ENCODE measurements at places on chromosomes 2 and 18.
A peak's percentile ranks its signal among the peaks of the same experiment; 100 is the strongest.

DNA sequence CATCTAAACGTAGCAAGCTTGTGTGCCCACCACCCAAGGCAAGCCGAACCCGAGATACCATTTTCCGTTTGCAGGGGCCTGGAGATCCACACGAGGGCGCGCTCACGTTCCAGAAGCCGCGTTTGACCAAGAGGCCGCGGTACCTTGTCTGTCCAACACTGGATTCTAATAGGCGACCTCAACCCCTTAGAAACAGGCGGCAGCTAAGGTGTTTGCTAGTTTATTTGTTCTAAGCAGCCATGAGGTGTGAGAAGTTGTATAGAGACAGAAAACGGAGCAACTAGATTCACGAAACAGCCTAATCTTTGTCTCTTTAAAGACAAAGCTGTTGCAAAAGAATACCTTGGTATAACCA is 4.2 kb downstream of the HOXD11 start:
- H3K36me3 ChIP-seq = no peaks in the 10 kb centered on the region
- peaks cover 13% of the 10 kb centered on the region for H3K4me1 ChIP-seq
- peak; percentile 57 for DNase-seq
- no peak overlapping the region for H3K4me3 ChIP-seq
- peaks cover 60% of the 10 kb centered on the region for H3K27me3 ChIP-seq

- H3K27ac ChIP-seq = no peak overlapping the region
- DNase-seq = no peak
- peaks cover 7% of the 10 kb centered on the region for H3K4me1 ChIP-seq
- no peaks in the 10 kb centered on the region for H3K36me3 ChIP-seq
- H3K4me3 ChIP-seq = no peak overlapping the region
- H3K27me3 ChIP-seq = no peaks in the 10 kb centered on the region
These were observed 2.2 kb upstream of the PCYOX1 start for GRCh38 chr2:70255637-70256314.

GRCh38 chr2:8515864-8516533 is 165.9 kb upstream of the ID2 start:
- H3K27me3 ChIP-seq = no peaks in the 10 kb centered on the region
- H3K27ac ChIP-seq = no peak overlapping the region
- no peaks in the 10 kb centered on the region for H3K4me1 ChIP-seq
- no peak overlapping the region for H3K4me3 ChIP-seq

DNA sequence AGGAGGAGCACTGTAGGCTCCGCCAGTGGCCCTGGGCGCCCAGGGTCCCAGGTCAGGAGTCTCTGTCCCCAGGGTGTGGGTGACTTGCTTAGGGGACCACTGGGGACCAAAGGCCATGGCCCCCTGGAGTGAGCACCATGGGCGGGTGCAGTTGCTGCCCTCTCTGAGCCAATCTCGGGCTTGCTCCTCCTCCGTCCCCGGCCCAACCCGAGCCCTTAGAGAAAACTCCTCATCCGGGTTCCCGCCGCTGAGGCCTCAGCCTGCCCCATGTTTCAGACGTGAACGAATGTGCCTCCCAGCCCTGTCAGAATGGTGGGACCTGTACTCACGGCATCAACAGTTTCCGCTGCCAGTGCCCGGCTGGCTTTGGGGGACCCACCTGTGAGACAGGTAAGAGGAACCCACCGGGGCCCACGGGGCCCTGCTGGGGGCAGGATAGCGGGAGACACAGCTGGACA is 38.6 kb downstream of the SNED1 start:
- no peaks in the 10 kb centered on the region for H3K27me3 ChIP-seq
- no peak overlapping the region for H3K27ac ChIP-seq
- no peak overlapping the region for H3K4me3 ChIP-seq
- no peaks in the 10 kb centered on the region for H3K4me1 ChIP-seq
- H3K36me3 ChIP-seq = peaks cover 22% of the 10 kb centered on the region
- peak; percentile 62 for DNase-seq

DNA sequence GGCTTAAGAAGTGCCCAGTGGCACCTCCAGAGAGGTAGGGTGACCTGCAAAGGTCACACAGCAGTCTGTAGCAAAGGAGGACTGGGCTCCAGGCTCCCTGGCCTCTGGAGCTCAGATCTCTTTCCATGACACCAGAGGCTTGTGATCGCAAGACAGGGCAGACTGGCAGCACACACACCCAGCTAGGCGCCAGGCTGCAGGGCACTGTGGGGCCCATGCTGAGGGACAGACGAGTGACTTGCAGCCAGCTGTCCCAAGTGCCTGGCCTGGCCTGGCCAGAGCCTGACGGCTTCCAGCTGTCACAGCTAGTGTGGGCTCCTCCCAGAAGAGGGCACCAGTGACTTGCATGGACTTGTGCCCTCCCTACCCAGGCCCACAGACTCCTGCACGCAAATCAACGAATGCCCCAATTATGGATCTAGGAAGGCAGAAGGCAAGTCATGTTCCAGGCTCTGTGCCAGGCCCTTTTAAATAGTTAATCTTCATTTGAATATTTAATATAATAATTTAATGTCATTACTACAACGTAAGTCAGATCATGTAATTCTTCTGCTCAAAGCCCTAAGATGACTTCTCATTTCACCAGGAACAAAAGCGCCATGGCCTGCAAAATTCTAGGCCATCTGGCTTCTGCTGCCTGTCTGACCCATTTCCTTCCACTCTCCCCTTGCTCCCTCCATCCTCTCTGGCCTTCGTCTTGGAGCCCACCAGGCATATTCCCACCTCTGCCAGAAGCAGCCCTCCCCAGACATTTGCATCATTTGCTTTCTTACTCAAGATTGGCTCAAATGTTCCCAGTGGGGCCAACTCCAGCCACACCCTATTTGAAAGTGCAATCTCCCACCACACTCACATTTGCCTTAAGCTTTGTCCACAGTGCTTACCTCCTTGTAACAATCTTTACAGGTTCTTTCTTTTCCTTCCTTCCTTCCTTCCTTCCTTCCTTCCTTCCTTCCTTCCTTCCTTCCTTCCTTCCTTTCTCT is 3.7 kb upstream of the SPEG start:
- DNase-seq = no peak
- H3K27ac ChIP-seq = peak overlapping the region; percentile 75
- no peak overlapping the region for H3K4me3 ChIP-seq
- H3K4me1 ChIP-seq = peaks cover 10% of the 10 kb centered on the region
- H3K36me3 ChIP-seq = no peaks in the 10 kb centered on the region

- H3K27me3 ChIP-seq = no peaks in the 10 kb centered on the region
- DNase-seq = peak; percentile 18
- H3K4me1 ChIP-seq = no peaks in the 10 kb centered on the region
- no peaks in the 10 kb centered on the region for H3K36me3 ChIP-seq
- no peak overlapping the region for H3K4me3 ChIP-seq
- H3K27ac ChIP-seq = no peak overlapping the region
These were observed 69.1 kb upstream of the ID2 start for GRCh38 chr2:8612734-8613179.

DNA sequence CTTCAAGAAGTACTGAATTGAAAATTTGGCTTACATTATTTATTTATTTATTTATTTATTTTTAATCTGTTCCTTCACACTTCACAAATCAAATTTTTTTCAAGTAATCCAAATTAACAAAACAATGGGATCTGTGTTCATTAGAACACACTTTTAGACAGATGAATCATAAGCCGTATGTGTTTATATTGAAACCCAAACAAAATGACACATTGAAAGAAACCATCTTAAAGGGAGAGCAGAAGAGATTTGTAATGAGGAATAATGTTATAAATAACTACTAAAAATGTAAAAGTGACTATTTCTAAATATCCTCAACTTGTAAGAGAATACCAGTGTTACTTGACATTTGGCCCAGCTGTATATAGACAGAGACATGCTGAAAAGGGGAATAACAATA is 991.0 kb upstream of the CHAC2 start:
- no peak overlapping the region for H3K4me3 ChIP-seq
- H3K4me1 ChIP-seq = no peaks in the 10 kb centered on the region
- DNase-seq = no peak
- no peaks in the 10 kb centered on the region for H3K36me3 ChIP-seq
- H3K27me3 ChIP-seq = no peaks in the 10 kb centered on the region

GRCh38 chr2:10375570-10376281 is 72.4 kb downstream of the ODC1 start:
- no peaks in the 10 kb centered on the region for H3K27me3 ChIP-seq
- H3K4me3 ChIP-seq = no peak overlapping the region
- H3K36me3 ChIP-seq = no peaks in the 10 kb centered on the region
- H3K4me1 ChIP-seq = no peaks in the 10 kb centered on the region
- no peak overlapping the region for H3K27ac ChIP-seq

DNA sequence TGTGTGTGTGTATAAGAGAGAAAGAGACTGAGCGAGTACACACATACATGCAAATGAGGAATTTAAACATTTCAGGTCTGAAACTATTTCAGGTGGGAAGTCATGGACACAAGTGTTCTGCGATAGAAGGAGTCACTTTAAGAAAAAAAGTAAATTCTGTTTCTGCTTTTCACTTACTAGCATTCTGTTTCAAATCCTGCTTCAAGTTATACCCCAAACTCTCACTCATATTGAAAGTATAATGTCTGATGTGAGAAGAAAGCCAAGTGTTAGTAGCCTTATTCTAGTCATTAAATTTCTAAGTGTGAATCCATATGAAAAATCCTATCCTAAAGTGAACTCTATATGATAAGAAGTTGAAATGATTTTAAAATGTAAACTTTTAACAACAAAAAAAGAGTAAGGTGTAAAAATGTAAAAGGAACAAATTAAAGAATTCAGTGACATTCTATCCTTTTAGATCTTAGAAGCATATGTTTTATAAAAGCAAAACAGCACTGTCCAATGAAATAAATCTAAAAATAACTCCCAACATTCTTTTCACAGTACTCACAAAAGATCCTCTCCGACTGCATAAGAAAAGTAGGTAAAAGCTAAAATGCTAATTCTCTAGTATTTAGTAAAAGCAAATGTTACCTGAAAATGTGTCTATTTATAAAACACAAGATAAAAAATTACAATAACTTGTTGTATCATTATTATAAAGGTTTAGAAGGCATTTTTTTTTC is 570.6 kb downstream of the ZEB2 start:
- H3K27ac ChIP-seq = no peak overlapping the region
- no peak overlapping the region for H3K4me3 ChIP-seq
- peaks cover 4% of the 10 kb centered on the region for H3K4me1 ChIP-seq
- no peaks in the 10 kb centered on the region for H3K36me3 ChIP-seq

- H3K27ac ChIP-seq = peak overlapping the region; percentile 57
- H3K36me3 ChIP-seq = peaks cover 8% of the 10 kb centered on the region
- no peaks in the 10 kb centered on the region for H3K27me3 ChIP-seq
- H3K4me3 ChIP-seq = peak overlapping the region; percentile 15
These were observed 9.6 kb downstream of the IMMT start for GRCh38 chr2:86185517-86186212.

GRCh38 chr2:64173156-64174135 is 29.2 kb upstream of the PELI1 start:
- no peak for DNase-seq
- H3K4me3 ChIP-seq = no peak overlapping the region
- no peaks in the 10 kb centered on the region for H3K4me1 ChIP-seq

DNA sequence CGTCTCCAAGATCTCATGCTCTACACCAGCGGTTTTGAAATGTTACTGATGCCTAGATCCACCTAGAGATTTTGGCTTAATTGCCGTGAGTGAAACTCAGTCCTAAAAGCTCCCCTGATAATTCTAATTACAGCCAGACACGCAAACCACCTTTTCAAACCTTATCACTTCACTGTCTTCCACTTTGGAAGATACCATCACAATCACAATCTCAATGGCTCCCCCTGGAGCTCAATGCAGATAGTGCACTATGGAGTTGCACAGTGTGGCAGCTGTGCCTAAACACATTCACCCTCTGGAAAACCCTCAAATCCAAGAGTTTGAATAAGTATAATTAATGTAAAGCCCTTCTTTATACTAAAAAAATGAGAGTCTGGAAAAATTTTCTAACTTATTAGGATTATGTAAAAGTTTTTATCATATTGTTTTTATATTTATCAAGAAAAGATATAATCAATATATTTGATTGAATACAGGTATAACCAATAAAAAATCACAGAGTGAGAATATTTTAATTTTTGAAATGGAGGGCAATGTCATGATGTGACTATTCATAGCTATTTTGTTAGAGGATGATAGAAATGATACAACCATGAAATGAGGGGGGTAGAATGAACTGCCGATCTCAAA is 102.9 kb upstream of the SLC8A1 start:
- H3K27me3 ChIP-seq = no peaks in the 10 kb centered on the region
- peak; percentile 76 for DNase-seq
- H3K4me1 ChIP-seq = no peaks in the 10 kb centered on the region
- H3K36me3 ChIP-seq = no peaks in the 10 kb centered on the region
- no peak overlapping the region for H3K4me3 ChIP-seq

DNA sequence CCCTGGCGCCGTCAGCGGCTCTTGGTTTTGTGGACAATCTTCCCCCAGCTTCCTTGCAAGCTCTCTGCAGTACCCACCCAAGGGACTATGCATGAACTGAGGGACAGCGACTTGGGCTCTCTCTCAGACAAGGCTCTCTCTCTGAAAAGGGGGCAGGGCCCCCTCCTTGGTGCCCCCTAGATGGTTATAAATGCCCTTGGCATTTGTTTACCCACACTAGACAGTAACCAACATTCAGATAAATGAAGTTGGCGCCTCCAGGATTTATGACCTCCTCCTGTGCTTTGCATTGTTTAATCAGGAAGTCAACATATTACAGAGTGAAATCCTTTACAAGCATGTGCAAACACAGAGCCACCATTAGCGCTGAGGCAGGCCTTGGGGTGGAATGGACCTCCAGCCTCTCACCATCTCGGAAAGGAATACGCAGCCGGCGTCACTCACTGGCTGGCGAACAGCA is 547.4 kb upstream of the ID2 start:
- H3K36me3 ChIP-seq = no peaks in the 10 kb centered on the region
- H3K4me3 ChIP-seq = no peak overlapping the region
- DNase-seq = no peak
- no peaks in the 10 kb centered on the region for H3K27me3 ChIP-seq
- H3K4me1 ChIP-seq = peaks cover 2% of the 10 kb centered on the region
- no peak overlapping the region for H3K27ac ChIP-seq

DNA sequence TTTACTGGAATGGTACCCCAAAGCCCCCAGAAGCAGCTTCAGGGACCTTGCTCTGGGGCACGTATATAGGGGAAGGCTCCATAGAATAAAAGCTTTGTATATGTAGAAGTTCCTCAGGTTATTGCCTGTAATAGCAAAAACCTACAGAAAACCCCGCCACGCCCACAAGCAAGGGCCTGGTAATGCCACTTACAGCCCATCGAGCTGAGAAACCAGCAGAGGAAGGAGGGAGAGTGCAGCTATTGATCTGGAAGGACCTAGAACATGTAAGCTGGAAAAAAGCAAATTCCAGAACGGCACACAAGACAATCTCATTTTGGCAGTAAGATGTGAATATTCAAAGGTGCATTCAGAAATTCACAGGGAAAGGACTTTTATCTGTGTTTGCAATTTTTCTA is 15.8 kb downstream of the HS1BP3 start:
- peaks cover 15% of the 10 kb centered on the region for H3K36me3 ChIP-seq
- no peaks in the 10 kb centered on the region for H3K27me3 ChIP-seq
- DNase-seq = no peak
- H3K27ac ChIP-seq = peak overlapping the region; percentile 99
- peak overlapping the region; percentile 30 for H3K4me3 ChIP-seq

DNA sequence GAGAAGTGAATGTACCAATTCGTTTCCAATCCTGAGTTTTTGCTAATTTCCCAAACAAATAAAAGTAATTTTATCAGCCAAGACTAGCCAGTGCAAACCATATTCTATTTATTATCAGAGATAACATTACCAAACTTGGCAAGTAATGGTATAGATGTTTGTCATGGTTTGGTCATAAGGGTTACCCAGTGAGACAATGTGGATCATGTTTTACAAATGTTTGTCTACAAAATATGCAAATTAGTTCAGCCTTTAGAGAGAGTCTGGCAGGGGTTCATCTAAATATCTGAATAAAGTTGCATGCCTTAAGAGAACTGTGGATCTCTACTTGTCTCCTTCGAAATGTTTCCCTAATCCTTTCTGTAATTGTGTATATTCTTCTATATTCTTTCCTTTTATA is 152.2 kb downstream of the KCNH7 start:
- DNase-seq = no peak
- no peak overlapping the region for H3K27ac ChIP-seq
- H3K27me3 ChIP-seq = no peaks in the 10 kb centered on the region
- H3K36me3 ChIP-seq = no peaks in the 10 kb centered on the region

Measured in ascending aorta (tissue), 2 donors.